ENCODE measurements at places on chromosomes 16 and 17.
A peak's percentile ranks its signal among the peaks of the same experiment; 100 is the strongest.

DNA sequence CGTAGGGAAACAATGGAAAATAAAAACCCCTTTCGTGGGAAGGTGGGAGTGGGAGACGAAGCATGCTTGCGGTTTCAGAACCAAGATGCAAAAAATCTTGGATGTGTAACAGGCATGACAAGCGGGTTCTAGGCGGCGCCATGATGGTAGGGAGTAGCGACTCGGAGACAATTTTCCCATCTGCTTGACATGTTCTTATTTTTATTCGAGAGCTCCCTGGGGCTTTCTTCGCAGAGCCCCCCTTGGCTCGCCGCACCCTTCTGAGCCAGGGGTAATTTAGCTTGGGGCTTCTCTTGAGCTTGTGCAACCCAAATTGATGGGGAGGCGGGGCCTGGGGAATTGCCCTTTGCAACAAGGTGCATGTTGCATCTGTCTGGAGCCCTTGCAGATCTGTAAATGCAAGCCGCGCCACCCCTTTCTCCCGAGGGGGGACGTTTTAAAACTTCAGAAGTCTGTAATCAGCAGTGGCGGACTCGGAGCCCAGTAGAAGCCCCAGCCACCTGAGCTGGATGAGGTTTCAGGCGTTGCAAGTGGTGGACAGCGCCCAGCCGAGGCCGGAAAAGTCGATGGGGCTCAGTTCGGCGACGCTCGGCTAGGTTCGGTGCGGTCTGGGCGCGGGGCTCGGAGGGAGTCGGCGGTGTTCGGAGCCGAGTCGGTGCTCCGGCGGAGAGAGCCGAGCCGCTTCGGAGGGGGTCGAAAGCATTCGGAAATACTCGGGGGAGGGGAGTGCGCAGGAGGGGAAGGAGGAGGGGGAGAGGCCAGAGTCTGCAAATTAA, 2.9 kb downstream of the GNAO1 start:
- peak; percentile 70 for DNase-seq

GRCh38 chr16:77220427-77220826, 21.2 kb downstream of the SYCE1L start:
- no peak for DNase-seq

DNA sequence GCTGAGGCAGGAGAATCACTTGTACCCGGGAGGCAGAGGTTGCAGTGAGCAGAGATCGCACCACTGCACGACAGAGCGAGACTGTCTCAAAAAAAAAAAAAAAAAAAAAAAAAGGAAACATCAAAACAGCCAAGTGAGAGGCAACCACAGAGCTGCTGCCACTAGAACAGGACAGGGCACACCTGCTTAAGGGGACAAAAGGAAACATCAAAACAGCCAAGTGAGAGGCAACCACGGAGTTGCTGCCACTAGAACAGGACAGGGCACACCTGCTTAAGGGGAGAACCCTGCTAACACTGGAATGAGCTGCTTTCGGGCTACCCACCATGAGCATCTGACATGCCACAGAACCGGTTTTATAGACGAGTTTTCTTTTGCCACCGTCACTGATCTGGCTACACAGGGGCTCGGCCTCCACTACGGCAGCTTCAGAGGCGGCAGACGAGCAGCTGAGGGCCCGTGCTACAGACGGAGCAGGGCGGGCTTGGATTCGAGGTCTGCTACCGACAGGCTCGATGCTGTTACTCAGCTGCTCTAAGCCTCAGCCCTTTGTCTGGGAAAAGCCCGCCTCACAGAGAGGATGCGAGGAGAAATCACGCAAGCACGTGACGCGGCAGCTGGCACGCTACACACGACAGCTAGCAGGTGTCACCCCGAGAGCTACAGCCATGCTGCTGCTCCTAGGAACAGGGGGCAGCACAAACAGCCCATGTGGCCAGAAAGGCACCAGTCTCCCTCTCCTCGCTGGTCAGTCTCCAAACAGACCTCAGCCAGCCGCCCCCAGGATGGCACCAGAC, 2.0 kb downstream of the P4HB start:
- DNase-seq = no peak

- DNase-seq = no peak
These were observed 44.1 kb upstream of the SLC38A10 start for GRCh38 chr17:81339191-81339533.

GRCh38 chr17:20122254-20122879, 113.2 kb downstream of the SPECC1 start:
- no peak for DNase-seq

GRCh38 chr16:86027373-86028126, 128.6 kb downstream of the IRF8 start:
- no peak for DNase-seq

DNA sequence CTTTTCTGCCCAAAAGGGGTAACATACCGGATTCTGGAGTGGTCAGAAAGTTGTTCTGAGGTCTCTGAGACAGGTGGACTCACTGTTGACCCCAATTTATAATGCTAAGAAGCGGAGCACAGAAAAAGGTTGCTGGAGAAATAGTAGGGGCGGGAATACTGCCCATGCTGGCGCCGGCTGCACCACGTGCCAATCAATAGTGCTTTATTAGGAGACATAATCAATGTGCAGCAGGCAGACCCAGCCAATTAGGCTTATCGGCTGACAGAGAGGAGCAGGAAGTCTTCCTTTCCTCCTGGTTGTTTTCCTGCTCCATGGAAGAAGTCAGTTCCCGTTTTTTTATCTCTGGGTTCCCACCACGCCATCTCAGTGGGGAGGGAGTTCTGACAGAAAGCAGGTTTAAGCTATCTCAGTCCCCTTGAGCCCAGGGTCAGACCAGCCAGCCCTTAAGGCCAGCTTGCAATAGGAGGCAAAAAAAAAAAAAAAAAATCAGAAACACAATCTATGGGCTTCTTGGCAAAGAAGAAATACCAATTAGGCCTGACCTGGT, 68.2 kb upstream of the IRX6 start:
- no peak for DNase-seq

DNA sequence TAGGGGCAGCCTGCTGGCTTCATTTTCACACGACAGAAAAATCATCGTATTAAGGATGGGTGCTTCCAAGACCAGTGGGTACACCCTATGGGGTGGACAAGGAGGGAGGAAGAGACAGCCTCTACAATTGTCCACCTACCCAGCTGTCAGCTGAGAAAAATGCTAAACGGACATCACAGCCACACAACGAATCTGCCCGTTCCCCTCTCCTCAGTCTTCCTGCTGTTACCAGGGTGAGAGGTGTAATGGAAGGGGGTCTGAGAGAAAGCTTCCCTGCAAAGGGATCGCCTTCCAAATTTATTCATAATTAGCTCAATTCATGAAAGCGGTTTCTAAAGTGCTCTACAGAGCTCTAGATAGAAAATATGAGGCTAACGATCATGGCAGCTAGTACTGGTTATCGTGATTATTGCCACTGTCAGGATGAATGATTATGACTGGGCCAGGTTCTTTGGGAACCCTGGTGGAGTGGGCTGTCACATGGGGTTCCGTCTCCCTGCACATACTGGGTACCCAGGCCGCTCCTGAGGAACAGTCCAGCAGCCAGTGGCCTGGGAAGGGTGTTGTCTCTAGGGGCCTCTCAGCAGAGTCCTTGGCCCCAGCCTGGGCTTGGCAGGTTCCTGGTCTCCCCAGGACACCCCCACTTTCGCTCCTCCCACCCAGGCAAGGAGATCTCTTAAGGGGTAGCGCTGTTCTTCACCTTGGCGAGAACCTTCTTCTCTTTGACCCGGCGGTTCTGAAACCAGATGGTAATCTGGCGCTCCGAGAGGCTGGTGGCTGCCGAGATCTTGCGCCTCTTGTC, 2.2 kb downstream of the HOXB13 start:
- DNase-seq = no peak

GRCh38 chr16:64826374-64826773, 295.5 kb downstream of the CDH11 start:
- no peak for DNase-seq

DNA sequence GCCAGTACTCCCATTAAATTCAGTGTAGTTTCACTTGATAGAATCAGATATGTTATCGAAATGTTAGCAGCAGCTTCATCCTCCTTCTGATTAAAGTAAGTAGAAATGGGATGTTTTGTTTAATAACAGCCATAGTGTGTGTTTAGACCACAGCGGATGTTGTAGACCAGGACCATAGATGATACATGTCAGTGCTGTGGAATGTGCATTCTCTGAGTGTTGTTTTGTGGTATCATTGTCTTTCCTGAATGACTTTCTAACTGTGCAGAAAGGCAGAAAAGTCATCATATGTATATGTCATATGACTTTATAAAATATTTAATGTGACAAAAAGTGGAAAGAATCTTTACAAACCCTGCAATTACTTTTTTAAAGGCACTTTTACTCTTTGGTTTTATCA, 55.6 kb downstream of the CYLD start:
- DNase-seq = no peak

DNA sequence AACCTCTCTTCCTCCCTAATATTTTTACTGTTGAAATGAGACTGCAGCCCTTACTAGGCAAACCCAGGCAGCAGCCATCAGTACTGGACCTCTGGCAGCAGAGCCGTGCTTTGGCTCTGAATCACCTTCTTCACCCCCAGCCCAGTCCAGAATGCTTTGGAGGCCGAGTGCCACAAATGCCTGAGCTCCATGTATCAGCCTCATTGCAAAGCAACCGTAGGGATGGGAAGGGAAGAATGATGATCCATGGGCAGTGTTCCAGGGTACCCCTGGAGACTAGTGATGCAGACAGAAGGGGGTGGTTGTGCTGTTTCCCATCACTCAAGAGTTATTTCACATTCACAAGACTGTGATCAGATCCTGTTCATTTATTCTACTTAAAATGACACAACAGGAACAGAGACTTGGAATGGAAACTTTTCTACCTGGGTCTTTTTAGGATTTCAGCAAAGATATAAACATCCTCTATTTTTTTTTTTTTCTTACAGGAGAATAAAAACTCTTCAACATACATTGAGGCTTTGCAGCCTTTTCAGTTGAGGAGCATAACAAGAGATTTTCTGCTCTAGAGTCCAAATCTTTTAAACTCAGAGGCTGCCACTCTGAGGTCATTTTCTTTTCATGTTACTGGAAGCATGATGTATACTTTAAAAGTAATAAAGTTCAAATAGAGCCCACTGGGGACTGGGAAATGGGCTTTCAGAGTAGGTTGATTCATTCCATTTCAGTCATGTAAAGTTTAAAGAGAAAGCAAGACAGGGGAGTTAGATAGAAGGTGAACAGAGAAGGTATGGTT, 138.3 kb downstream of the KCNJ2 start:
- DNase-seq = no peak

- DNase-seq = no peak
These were observed 3.1 kb downstream of the GAA start for GRCh38 chr17:80104321-80104955.

GRCh38 chr17:12826431-12826830, 37.1 kb downstream of the ARHGAP44 start:
- DNase-seq = no peak

- DNase-seq = no peak
These were observed 5.8 kb downstream of the ITPRIPL2 start for GRCh38 chr16:19119564-19119963.

GRCh38 chr16:49833085-49833484, 22.8 kb downstream of the ZNF423 start:
- DNase-seq = no peak

GRCh38 chr16:63876103-63876502, 1245.8 kb downstream of the CDH11 start:
- no peak for DNase-seq

GRCh38 chr16:56961851-56962281, at the start of gene CETP:
Gene CETP, plus strand, starts transcription at chr16:56961950. Its CDS starts 30 bp downstream, at chr16:56961980.
- DNase-seq = no peak

- no peak for DNase-seq
These were observed 88.8 kb downstream of the MGAT5B start for GRCh38 chr17:76956846-76957540.

GRCh38 chr17:77666462-77666861, 292.0 kb upstream of the TNRC6C start:
- DNase-seq = no peak

GRCh38 chr17:61002316-61002736, 324.7 kb downstream of the BCAS3 start:
- DNase-seq = no peak

DNA sequence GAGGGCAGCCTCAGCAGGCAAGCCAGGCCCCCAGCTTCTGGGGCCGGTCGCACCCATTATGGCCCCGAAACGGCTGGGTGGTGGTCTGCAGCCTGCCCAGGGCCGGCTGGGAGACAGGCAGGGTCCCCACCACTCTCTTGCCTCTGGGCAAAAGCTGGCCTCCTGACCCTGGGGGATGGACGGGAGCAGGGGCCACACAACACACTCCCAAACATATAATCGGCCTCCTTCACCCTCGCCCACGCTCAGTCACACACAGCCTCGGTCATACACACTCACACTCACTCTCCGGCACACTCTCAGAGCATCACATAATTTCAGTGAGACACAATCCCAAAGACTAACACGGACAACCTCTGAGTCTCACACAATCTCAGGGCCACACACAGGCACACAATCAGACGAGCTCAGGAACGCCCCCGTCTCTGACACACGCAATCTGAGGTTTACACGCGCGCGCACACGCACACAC, 589 bp downstream of the PEMT start:
- no peak for DNase-seq

- no peak for DNase-seq
These were observed 162.6 kb downstream of the TOX3 start for GRCh38 chr16:52384378-52384777.

GRCh38 chr17:17582372-17582771, 9.1 kb downstream of the PEMT start:
- DNase-seq = no peak

GRCh38 chr17:14302091-14302430, 1.2 kb downstream of the HS3ST3B1 start:
- peak; percentile 53 for DNase-seq

GRCh38 chr16:63426275-63426870, 1390.1 kb upstream of the CDH8 start:
- no peak for DNase-seq

- DNase-seq = no peak
These were observed 227.3 kb downstream of the HAPSTR1 start for GRCh38 chr16:9318764-9319163.

GRCh38 chr17:49442041-49442440, 27.4 kb upstream of the PHB1 start:
- no peak for DNase-seq

Measured in stimulated activated CD4-positive, alpha-beta T cell treated with anti-CD3 and anti-CD28 coated beads, Interleukin-12 subunit alpha, Interleukin-12 subunit beta, amount 100 ng/mL, for 4 hours (primary cell).